ENCODE measurements at places on chromosomes 11 and 22.

DNA sequence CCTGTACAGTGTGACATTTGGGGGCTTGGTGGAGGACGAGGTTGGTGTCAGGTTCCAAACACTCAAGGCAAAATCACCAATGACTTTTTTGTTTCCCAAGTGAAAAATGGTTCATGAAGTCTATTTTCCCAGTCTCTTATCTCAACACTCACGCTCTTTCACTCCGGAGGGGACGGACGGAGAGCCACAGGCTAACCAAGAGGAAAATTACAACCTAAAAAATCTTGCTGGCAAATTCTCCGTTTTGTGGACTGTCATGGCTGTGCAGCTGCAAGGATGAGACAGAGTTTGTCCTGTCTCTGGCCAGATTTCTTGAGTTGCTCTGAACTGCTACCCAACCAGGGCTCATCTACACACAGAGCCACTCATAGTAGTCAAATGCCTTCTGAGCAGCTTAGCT lies 101.2 kb downstream of the ABTB2 start:
- no peak for DNase-seq

DNA sequence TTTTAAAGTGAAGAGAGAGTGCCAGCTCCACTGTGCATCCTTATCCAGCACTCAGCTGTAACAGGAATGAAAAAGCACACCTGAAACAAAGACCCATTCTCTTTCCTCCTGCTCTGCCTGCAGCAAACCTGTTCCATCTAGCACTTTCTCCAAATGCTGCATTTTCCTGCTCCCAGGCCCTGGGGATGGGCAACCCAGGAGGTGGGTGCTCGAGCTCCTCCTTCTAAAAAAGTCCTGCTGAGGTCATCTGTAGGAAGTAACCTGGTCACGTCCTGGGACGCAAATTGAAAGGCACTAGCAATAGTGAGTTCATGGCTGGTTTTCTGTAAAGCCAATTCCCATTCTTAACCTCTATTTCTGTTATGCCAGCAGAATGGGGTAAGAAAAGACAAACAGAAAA lies 173.7 kb downstream of the MAML2 start:
- no peak for DNase-seq

GRCh38 chr22:27133019-27133431 lies 475.6 kb downstream of the MIAT start:
- no peak for DNase-seq

DNA sequence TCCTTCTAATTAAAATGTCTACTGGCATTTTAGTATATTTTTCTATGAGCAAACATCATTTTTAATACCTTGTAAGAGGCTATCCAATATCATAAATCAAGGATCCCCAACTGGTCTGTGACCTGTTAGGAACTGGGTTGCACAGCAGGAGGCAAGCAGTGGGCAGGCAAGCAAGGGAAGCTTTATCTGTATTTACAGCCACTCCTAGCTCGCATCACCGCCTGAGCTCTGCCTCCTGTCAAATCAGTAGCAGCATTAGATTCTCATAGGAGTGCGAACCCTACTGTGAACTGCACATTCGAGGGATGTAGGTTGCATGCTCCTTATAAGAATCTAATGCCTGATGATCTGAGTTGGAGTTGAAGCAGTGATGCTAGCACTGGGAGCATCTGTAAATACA lies 70.2 kb upstream of the CREB3L1 start:
- DNase-seq: no peak
